Heart right ventricle (tissue), 16 donors: ENCODE measurements at places on chromosomes 1 and 21. TPM values are rescaled to one million over a fixed set of nuclear protein-coding genes. Genes with fewer than 3 reads are reported as not detected.

GRCh38 chr1:48588061-48588460, 116.1 kb upstream of the SPATA6 start:
- H3K27ac ChIP-seq: no peak overlapping the region
- no peak overlapping the region for H3K4me3 ChIP-seq
- H3K27me3 ChIP-seq: no peaks in the 10 kb centered on the region

- peaks cover 3% of the 10 kb centered on the region for H3K27me3 ChIP-seq
- H3K36me3 ChIP-seq: no peaks in the 10 kb centered on the region
- no peak for DNase-seq
- H3K4me1 ChIP-seq: no peaks in the 10 kb centered on the region
Observed at GRCh38 chr1:69777971-69778370, 210.2 kb downstream of the LRRC7 start.

The TSPAN2 gene
- 11.2 TPM for total RNA-seq

The NUCKS1 gene
- 241 TPM for total RNA-seq

DNA sequence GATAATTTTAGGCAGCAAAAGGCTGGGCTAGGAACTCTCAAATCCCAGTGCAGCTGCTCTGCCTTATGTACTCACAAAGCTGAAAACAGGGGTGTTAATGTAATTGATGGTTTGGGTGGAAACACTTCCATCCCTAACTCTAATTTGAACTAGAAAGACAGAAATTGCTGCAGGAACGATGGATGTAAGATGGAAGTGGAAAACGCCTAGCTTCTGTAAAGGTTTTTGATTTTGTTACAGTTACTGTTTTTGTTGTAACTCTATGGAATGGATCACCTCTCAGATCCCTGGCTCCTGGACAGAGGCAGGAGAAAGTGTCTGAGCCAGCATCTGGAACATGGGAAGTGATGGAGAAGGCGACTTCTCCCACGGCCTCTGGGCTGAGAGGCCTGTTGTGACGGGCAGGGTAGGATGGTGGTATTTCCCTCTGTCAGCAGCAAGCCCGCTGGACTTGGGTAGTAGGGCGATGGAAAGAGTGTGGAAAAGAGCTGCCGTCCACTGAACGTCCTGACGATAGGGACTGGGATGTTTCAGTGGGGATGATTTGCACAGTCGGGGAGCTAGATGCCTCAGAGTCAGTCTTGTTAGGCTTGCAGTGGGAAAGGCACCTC, 1.6 kb downstream of the TRAF5 start:
- H3K36me3 ChIP-seq: no peaks in the 10 kb centered on the region
- peak overlapping the region; percentile 62 for H3K27ac ChIP-seq
- no peaks in the 10 kb centered on the region for H3K27me3 ChIP-seq
- H3K4me1 ChIP-seq: peaks cover 6% of the 10 kb centered on the region
